A549 treated with CpdA at 1 μM for 4 hours (cell line): ENCODE measurements at places on chromosomes 7 and 10. TPM values are rescaled to one million over a fixed set of nuclear protein-coding genes. Genes with fewer than 3 reads are reported as not detected.

COMTD1 gene
- 25.7 to 49.8 TPM (median 45.2 TPM) in 5 replicates for total RNA-seq

LIPF gene
- not detected in 5 replicates for total RNA-seq

ANKRD1 gene
- 4.4 to 8.4 TPM (median 6.5 TPM) in 5 replicates for total RNA-seq

FOXP2 gene
- not detected in 5 replicates for total RNA-seq
